ENCODE measurements at places on chromosomes 2 and 18. TPM values are rescaled to one million over a fixed set of nuclear protein-coding genes. Genes with fewer than 3 reads are reported as not detected.

TMEM200C gene
- not detected for polyA plus RNA-seq

ANKRD62 gene
- not detected for polyA plus RNA-seq

ALK gene
- not detected for polyA plus RNA-seq

ASPRV1 gene
- polyA plus RNA-seq: 0.99 TPM

KATNAL2 gene
- 0.54 TPM for polyA plus RNA-seq

AGXT gene
- polyA plus RNA-seq: not detected

CNDP1 gene
- polyA plus RNA-seq: not detected

LIMS4 gene
- 2.1 TPM for polyA plus RNA-seq

DNA sequence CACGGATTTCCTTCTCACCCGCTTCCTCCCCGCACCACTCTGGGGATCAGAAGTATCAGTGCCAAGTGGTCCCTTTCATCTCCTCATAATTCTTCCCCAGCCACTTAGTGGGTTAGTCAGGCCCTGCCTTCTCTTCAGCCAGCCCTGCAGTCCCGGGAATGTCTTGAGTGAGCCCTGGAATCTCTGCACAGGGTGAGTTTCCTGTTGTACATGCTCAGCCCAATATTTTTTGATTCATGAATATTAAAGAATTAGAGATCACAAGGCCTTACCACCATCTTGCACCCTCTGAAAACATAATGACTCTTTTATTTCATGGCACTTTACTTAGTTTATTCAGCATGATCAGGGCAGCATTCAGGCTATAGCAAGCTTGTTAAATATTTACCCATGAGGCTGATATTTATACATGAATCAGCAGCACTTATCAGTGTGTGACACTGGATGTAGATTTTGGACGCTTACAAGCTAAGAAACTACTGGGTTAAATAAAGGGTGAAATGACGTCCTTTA lies 159.4 kb upstream of the FOSL2 start:
- no peak for DNase-seq
- no peak overlapping the region for H3K27ac ChIP-seq
- no peaks in the 10 kb centered on the region for H3K27me3 ChIP-seq
- no peaks in the 10 kb centered on the region for H3K4me1 ChIP-seq
- H3K4me3 ChIP-seq: no peak overlapping the region
- peaks cover 4% of the 10 kb centered on the region for H3K36me3 ChIP-seq

DNA sequence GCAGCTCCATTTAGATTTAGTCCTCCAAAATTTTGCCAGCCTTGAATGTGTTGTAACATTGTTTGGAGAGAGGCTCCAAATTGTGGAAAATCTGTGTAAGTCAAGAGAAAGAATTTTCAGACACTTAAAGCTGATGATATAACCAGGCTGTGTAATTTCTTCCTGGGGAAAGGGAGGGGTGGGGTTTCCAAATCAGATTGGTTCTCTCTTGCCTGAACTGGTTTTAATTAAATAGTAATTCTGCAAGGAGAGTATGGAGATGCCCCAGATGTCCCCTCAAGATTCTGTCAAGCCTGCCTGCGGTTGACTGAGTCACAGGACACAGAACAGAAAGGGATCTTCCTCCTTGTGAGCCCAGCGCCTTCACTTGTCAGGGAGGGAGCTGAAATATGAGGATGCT lies 54.5 kb downstream of the C18orf63 start:
- H3K27me3 ChIP-seq: no peaks in the 10 kb centered on the region
- H3K4me3 ChIP-seq: no peak overlapping the region
- peaks cover 52% of the 10 kb centered on the region for H3K4me1 ChIP-seq
- no peak for DNase-seq
- no peaks in the 10 kb centered on the region for H3K36me3 ChIP-seq

DNA sequence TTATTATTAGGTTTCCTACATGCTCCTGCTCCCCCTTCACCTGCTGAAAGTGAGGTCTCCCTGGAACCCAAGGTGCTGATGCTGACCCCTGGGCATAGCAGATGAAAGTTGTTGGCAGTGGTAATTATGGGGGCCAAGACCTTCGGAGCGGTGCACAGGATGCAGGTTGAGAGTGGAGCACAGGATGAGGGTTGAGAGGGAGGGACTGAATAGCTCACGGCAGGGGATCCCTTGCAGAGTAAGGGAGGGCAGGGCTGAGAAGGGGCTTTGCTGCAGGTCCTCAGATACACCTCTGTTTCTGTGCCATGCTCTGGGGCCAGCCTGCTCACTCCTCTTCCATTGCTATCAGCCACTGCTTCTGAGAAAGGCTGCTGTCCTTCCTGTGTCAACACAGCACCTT lies 163.3 kb downstream of the FHOD3 start:
- no peaks in the 10 kb centered on the region for H3K36me3 ChIP-seq
- H3K4me1 ChIP-seq: no peaks in the 10 kb centered on the region
- no peaks in the 10 kb centered on the region for H3K27me3 ChIP-seq
- DNase-seq: no peak
- H3K4me3 ChIP-seq: no peak overlapping the region

DNA sequence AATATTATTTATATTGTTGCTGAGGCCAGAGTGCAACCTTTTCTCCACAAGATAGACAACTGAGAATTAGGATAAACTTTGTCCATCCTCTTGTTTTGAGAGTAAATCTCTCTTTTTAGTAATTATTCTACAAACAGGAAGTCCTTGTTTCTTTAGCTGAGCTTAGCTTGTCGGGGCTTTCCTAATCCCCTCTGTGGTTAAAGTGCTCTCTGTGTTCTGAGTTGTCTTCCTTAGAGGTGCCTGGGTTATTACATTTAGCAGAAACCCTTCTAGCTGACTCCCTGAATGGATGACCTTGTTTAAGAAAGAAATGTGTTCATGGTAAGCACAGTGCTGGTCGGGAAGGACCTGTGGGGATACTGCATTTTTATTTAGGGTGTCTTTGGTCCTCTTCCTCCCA lies 12.7 kb downstream of the USP39 start:
- no peaks in the 10 kb centered on the region for H3K27me3 ChIP-seq
- DNase-seq: no peak
- H3K4me3 ChIP-seq: no peak overlapping the region
- peaks cover 50% of the 10 kb centered on the region for H3K36me3 ChIP-seq

GRCh38 chr2:71347517-71347916 lies 15.9 kb downstream of the ZNF638 start:
- H3K4me1 ChIP-seq: peaks cover 8% of the 10 kb centered on the region
- H3K36me3 ChIP-seq: peaks cover 6% of the 10 kb centered on the region
- no peak overlapping the region for H3K27ac ChIP-seq
- no peaks in the 10 kb centered on the region for H3K27me3 ChIP-seq

GRCh38 chr2:14967729-14968128 lies 335.2 kb downstream of the LRATD1 start:
- H3K27me3 ChIP-seq: no peaks in the 10 kb centered on the region
- H3K36me3 ChIP-seq: no peaks in the 10 kb centered on the region
- no peak overlapping the region for H3K27ac ChIP-seq
- no peak for DNase-seq
- H3K4me3 ChIP-seq: no peak overlapping the region

GRCh38 chr2:26647981-26648380 lies 6.8 kb upstream of the CIB4 start:
- H3K36me3 ChIP-seq: no peaks in the 10 kb centered on the region
- H3K27me3 ChIP-seq: no peaks in the 10 kb centered on the region
- H3K27ac ChIP-seq: no peak overlapping the region
- DNase-seq: no peak
- no peaks in the 10 kb centered on the region for H3K4me1 ChIP-seq

- H3K27ac ChIP-seq: no peak overlapping the region
- H3K4me3 ChIP-seq: no peak overlapping the region
- peaks cover 4% of the 10 kb centered on the region for H3K27me3 ChIP-seq
- no peaks in the 10 kb centered on the region for H3K4me1 ChIP-seq
- no peak for DNase-seq
Observed at GRCh38 chr2:5690718-5691220, 1.4 kb upstream of the SOX11 start.

DNA sequence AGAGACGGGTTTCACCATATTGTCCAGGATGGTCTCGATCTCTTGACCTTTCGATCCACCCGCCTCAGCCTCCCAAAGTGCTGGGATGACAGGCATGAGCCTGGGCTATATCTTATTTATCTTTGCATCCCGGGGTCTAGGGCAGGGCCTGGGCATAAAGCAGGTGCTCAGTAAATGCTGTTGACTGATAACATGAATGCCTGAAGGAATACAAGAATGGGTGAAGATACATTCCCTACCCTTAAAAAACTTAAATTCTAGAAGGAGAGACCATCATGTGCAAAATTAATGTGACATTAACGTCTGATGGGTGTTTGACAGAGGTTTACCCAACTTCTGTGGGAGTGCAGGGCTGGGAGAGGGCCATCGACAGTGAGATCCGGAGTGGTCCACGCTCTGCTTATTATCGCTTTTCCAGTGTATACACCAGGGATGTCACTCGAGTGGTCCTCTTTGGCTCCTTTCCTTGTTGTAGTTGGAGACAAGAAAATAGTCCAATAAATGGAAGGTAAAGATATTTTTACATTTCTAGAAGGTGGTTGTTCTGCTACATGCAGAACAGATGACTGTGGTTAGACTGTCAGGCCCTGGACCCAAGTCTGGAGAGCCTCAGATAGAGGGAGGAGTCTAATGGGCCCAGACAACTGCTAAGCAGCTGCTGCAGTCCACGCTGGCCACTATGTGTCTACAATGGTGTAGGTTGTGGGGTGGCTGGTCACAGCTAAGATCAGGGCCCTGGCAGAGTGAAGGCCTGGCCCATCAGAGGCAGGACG lies 131.7 kb downstream of the MYCN start:
- no peak overlapping the region for H3K27ac ChIP-seq
- H3K36me3 ChIP-seq: no peaks in the 10 kb centered on the region
- no peak for DNase-seq
- H3K4me1 ChIP-seq: no peaks in the 10 kb centered on the region

DNA sequence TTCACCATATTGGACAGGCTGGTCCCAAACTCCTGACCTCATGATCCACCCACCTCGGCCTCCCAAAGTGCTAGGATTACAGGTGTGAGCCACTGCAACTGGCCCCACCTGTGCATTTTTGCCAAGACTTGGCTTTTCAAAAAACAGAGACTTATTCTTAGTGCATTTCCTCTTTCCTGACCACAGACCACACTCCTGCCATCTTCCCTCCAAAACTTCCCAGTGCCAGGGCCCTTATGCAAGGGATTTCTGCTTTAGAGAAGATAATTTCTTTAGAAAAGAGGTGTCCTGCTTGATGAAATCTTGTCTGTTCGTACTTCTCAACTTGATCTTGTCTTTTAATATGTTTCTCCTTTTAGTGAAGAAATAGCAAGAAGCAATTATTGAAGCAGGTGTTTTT lies 98.8 kb upstream of the ZNF516 start:
- H3K27ac ChIP-seq: no peak overlapping the region
- DNase-seq: no peak

DNA sequence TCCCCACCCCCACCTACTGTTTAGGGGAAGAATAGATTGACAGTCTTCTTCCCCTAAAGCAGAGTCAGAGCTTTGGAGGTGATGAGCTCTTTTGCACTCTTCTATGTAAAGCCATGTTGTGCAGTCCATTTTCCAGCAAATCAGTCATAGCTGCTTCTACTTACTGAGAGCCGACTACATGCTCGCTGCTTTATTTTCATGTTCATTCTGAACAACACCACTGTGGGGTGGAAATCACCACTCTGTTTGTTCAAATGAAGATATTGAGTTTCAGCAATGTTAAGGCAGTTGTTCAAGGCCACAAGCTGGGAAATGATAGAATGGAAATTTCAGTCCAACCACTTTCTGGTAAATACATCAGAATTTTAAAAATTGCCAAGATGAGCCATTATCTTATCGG lies 88.3 kb downstream of the INSIG2 start:
- H3K36me3 ChIP-seq: no peaks in the 10 kb centered on the region
- no peaks in the 10 kb centered on the region for H3K4me1 ChIP-seq
- DNase-seq: no peak
- H3K27me3 ChIP-seq: no peaks in the 10 kb centered on the region
- H3K4me3 ChIP-seq: no peak overlapping the region
- no peak overlapping the region for H3K27ac ChIP-seq

GRCh38 chr18:40553029-40553428 lies 1402.0 kb upstream of the PIK3C3 start:
- DNase-seq: no peak
- no peaks in the 10 kb centered on the region for H3K4me1 ChIP-seq
- no peak overlapping the region for H3K4me3 ChIP-seq
- H3K27me3 ChIP-seq: no peaks in the 10 kb centered on the region
- H3K36me3 ChIP-seq: no peaks in the 10 kb centered on the region
